ENCODE measurements at places on chromosomes 5 and 9.

DNA sequence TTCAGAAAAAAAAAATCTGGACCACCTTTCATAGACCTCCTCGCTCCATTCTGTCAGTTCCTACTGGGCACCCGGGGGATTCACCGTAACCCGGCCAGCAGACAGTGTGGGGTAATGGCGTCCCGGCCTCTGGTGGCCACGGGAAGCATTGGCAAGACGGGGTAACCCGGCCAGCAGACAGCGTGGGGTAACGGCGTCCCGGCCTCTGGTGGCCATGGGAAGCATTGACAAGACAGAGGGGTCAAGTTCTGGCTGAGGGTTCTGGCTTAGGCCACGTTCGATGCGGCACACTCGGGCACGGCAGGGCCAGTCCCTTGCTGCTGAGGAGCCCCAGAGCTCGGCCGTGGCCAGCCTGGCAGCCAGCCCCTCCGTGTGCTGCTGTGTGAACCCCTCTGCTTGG, 116.2 kb upstream of the RAPGEF1 start:
- no peak for DNase-seq

DNA sequence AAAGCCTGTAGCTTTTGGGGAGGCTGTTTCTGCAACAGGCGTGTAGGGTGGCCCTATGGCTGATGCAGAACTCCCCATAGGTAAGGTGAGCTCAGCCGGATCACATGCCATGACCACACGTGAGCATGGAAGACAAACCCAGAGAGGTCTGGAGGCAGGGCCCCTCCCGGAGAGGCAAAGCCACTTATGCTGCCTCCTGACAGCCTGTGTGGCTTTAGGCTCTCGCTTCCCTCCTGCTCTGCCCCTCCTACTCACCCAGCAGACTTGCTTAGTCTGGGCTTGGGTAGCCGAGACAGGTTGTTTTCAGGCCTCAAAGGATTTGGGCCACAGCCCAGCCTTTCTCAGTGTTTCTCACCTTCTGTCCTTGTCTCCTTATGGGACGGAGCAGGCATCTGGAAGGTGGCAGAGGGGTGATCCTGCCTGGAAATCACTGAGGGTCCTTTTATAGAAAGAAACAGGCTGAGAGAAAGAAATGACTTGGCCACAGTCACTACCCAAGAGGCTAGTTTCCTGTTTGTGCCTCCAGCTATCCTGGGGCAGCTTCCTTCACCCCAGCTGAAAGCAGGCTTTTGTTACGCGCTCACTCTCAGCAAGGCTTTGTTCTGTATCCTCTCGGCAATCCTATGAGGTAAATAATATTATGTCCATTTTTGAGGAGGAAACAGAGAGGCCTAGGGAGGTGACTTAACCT, 89.9 kb downstream of the DAB2IP start:
- DNase-seq: no peak

- DNase-seq: no peak
Measured at GRCh38 chr5:74040811-74041491, 415.0 kb downstream of the ARHGEF28 start.

DNA sequence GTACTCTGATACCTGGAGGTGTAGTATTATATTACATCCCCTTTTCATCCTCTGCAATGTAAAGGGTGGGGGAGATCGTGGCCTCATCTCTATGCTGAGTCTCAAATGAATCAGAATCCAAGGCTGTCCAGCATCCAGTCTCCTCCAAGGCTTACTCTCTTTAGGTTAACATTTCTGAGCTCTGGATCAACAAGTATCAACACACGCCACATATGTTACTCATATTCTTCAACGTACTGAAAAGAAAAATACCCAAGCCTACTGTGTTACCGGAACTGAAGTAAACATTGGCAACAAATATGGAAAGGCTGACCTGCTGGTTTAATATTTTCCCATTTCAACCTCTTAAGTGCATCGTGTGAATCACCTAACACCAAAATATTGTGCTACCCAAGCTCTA, 241.8 kb downstream of the GAS1 start:
- DNase-seq: no peak

DNA sequence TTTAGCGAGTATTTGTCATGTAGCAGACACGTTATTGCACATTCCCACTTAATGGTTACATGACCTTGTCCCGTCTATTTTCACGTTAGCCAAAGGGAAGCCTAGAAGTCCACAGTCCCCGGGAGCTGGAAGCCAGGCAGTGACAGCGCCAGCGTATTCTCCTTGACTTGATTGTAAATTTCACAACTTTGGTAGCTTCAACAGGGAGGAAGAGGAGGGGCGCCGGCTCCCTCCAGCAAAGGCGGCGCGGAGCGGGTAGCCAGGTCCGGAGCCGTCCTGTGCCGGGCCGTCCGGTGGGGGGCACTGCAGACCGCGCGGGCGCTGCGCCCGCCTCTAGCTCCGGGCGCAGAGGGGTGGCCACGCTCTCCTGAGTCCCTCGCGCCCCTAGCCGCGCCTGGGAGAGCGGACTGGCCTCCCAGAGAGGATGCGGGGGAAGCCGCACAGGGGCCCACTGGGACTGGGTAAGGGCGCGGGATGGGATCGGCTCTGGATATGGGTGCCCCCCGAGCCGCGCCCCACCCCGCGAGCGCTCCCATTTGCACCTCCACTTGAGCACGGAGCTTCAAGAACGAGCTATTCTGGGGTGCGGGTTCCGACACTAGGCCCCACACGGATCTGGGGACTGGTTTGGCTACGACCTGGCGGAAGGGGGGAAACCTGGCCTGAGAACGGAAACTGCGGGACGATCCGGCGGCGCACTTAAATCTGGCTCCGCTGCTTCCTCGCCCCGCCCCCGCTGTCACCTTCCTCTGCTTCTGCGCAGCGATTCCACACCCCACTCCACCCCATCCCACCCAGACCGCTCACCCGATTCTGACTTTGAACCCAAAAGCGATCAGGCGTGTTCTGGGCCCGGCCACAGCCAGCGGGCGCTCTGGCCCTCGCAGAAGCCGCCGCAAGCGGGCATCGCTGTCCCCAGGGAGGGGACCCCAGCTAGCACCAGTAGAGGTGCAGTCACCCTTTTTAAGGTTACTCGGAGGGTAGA, 23.8 kb downstream of the KLF4 start:
- peak; percentile 75 for DNase-seq

- peak; percentile 20 for DNase-seq
Measured at GRCh38 chr9:134286471-134287245, 39.6 kb upstream of the RXRA start.

GRCh38 chr9:124347206-124347967, 67.9 kb downstream of the PSMB7 start:
- no peak for DNase-seq

GRCh38 chr5:125199968-125200865, 453.8 kb upstream of the ZNF608 start:
- DNase-seq: no peak

DNA sequence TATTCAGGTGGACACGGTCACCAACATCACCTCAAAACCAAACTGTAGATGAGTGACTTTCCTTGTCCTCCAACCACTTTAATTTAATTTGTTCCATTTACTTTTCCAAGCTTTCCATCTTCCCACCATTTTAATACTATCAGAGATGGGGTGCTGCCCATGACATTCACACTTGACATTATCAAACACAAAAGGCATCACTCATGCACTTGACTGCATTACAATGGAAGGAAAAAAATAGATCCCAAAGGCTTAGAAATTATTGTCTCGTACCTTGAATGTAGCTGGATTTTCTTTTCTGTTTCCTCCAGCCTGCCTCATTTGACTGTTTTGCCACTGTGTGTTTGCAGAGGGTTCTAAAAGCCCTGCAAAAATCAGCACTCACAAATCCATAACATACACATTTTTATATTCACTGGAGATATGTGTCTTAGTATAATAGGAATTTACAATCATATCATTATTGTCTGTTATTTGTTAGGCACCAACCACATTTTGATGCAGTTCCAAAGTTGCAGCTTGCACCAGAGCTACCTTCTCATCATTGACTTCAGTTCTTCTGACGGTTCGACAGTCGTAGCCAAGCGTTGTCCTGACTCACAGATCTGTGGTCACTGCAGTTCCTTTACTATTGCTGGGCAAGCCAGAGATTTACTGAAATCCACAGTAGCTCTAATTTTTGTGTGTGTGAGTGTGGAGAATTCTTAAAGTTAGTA, 712.3 kb upstream of the WWC1 start:
- no peak for DNase-seq

- DNase-seq: no peak
Measured at GRCh38 chr5:162520878-162521277, 453.3 kb downstream of the GABRG2 start.

- peak; percentile 64 for DNase-seq
Measured at GRCh38 chr5:135230251-135230925, 168.6 kb downstream of the MACROH2A1 start.

- no peak for DNase-seq
Measured at GRCh38 chr5:170634256-170634990, 130.6 kb downstream of the KCNIP1 start.

GRCh38 chr5:123156577-123157296, 67.7 kb downstream of the PRDM6 start:
- no peak for DNase-seq

Measured in suppressor macrophage (primary cell).